ENCODE measurements at places on chromosomes 11 and 22. TPM values are rescaled to one million over a fixed set of nuclear protein-coding genes. Genes with fewer than 3 reads are reported as not detected.
A peak's percentile ranks its signal among the peaks of the same experiment; 100 is the strongest.

- no peak for DNase-seq
These were observed 1.5 kb upstream of the IL17REL start for GRCh38 chr22:50014053-50014501.

DNA sequence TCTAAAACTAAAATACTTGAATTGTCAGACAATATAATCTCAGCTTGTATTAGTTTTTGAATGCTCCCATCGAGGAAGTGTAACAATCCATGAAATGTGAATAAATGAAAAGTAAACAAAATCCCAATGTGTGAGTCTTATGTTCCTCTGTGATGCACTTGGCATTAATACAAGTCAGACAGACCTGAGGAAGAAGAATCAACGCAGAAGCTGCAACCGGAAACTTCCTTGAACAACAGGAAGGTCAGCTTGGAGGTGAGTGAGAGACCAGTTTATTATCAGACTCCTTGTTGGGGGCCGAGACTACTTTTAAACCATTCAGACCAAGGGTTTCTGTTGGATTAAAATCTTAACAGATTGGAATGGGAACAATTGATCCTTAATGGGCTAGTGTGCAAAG is 24.2 kb downstream of the NUP50 start:
- no peak for DNase-seq

GRCh38 chr11:23320131-23320530 is 459.9 kb upstream of the CCDC179 start:
- DNase-seq, result no peak

DNA sequence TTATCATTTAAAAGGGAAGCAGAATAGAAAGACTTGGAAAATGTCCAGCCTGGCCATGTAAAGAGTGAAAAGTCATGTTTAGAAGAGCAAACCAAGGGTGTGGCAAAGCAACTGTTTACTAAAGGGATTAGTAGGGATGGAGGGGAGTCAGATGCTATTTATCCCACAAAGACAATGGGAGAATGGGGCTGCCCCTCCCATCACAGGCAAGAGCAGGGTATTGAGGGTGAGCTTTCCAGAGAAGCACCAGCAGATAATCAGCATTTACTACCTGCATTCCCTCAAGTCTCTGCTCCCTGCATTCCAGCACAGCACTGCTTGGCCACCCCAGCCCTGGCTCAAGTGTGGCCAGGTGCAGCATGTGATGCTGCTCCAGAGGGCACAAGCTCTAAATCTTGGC is 18.5 kb upstream of the QSER1 start:
- no peak for DNase-seq

PKDREJ gene
- total RNA-seq, result not detected

TSKU gene
- total RNA-seq, result 42.8 TPM

DNA sequence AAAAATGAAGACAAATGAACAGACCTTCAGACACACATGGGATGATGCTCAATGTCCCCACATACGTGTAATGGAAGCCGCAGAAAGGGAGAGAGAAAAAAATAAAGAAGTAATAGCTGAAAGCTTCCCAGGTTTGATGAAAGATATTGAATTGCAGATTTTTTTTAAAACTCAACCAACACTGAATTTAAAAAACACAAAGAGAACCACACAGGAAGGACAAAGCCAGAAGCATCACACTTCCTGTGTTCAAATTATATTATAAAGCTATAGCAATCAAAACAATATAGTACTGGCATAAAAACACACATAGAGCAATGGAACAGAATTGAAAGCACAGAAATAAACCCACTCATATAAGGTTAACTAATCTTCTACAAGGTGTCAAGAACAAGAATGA is 26.5 kb downstream of the TMEM45B start:
- no peak for DNase-seq

DRD4 gene
- total RNA-seq, result 2.1 TPM

- no peak for DNase-seq
These were observed 42.1 kb upstream of the KLHL35 start for GRCh38 chr11:75474878-75475766.

DNA sequence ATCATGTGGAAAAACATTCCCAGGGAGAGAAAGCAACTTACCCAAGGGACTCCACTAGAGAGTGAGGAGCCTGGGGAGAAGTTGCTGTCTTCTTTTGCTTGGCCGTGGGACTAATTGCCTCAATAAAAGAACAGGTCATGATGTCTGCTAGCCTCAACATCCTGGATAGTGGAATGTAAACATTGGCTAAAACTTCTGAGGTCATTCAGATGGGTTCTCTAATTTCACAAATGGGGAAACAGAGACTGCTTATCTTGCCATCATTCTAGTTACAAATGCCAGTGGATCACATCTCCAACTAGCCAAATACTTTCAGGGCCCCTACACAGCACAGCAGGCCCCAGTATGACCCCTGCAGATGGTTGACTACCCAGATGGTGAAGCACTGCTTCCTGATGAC is 28.4 kb upstream of the PAMR1 start:
- no peak for DNase-seq

NRXN2 gene
- 12.0 TPM for total RNA-seq

DNA sequence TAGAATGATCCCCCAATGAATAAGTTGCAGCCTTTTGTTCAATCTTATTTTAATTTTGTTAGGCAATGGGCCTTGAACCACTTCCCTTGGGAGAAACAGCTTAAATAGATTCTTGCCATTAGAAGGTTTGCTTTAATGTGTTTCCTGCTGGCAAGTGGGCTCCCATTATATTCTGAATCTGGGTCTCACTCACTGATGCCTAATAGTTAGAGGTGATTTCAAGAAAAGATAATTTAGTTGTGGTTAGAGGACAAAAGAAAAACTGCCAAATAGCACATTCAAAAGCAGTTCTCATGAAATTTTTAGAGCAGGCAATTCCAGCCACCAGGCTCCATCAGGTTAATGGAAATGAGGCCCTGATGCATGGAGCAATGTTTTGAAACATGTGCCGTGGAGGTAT is 362.6 kb upstream of the CHORDC1 start:
- DNase-seq, result no peak

DNA sequence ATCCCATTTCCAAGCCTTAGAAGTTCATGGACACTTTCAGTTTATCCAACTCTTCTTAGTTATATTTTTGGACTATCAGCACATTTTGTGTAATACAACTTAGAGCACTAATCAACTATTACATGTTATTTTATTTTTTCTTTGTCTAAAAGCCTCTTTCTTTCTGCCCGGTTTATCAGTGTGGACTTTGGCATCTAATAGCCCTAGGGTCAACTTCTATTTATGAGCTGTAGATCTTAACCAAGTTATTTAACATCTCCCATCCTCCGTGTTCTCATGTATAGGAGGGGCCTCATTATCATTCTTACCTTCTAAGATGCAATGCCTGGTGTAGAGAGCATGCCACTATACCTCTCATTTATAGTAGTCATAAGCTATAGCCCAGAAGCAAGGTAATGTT is 4.4 kb downstream of the CARD16 start:
- no peak for DNase-seq

ZNF280B gene
- 6.9 TPM for total RNA-seq

DNA sequence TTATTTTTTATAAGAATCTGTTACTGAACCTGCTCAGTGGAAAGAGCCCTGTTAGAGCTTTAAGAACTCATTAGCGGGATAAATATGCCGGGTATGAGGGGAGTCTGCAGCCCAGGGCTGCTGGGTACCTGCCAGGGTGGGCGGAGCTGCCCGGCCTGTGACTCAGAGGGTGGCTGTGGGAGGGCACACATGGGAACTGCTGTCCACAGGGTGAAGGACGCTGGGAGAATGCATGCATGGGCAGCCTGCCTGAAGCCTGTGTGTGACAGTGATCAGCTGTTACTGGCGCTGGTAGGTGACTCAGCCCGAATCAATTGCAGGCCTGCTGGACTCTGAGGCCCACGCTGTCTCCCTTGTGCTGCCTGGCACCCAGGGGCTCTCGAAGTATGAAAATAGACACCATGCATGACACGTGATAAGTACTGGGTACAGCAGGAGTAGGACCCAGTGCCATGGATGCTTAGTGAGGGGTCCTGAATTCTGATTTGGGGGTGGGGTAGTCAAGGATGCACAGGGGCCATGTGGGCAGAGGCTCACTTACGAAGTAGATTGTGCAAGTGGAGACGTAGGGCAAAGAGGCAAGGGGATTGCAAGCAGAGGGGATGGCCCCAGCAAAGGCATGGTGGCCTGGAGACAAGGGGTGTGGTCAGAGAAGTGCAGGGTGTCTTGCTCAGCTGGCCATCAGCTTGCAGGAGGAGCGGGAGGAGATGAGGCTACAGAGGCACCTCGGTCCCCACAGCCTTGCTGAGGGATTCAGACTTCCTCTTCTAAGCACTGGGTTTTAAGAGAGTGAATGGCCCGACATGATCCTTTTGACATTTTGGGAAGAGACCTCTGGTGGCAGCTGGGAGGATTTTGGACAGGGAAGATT is 36.5 kb downstream of the GRIK4 start:
- peak; percentile 54 for DNase-seq

OR4D9 gene
- total RNA-seq, result not detected
